Naive thymus-derived CD4-positive, alpha-beta T cell (primary cell): ENCODE measurements at places on chromosomes 7 and 10.

- no peak overlapping the region for H3K27ac ChIP-seq
- H3K27me3 ChIP-seq, result no peaks in the 10 kb centered on the region
- H3K4me1 ChIP-seq, result no peaks in the 10 kb centered on the region
- H3K4me3 ChIP-seq, result no peak overlapping the region
These were observed 69.9 kb upstream of the LRRC4 start for GRCh38 chr7:128100949-128101713.

DNA sequence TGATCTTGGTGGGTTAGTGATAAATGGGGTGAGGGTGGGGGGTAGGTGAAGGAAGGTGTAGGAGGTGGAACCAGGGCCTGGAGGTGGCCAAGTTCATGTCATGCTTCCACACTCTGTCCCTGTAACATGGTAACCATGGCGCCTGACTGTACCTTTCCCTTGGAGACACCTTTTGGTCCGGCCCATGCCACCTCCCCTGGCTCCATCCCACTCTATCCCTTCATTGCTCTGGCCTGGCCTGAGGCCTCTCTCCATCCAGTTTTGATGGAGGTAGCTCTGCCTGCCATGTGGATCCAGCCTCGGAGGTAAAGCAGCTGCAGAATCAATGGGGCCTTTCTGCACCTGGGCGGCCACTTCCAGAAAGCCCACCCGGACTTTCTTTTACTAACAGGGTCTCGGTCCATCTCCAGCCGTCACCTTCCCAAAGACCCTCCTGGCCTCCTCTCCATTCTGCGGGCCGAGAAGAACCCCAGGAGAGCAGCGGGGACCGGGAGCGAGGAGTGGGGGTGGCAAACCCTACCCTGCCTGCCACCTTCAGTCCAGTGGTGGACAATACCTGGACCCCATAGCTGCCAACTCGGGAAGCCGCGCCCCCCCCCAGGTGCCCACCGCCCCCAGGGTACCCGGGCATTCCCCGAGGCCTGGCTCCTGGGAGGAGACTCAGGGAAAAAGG is 504 bp upstream of the TRRAP start:
- peaks cover 3% of the 10 kb centered on the region for H3K36me3 ChIP-seq
- H3K4me1 ChIP-seq, result peaks cover 14% of the 10 kb centered on the region
- no peaks in the 10 kb centered on the region for H3K27me3 ChIP-seq

- H3K4me3 ChIP-seq, result no peak overlapping the region
- no peaks in the 10 kb centered on the region for H3K27me3 ChIP-seq
- no peaks in the 10 kb centered on the region for H3K36me3 ChIP-seq
- no peaks in the 10 kb centered on the region for H3K4me1 ChIP-seq
These were observed 137.3 kb downstream of the AGMO start for GRCh38 chr7:15424468-15424867.

GRCh38 chr10:32084185-32084851 is 28.1 kb upstream of the KIF5B start:
- H3K27me3 ChIP-seq, result no peaks in the 10 kb centered on the region
- DNase-seq, result no peak
- H3K4me1 ChIP-seq, result no peaks in the 10 kb centered on the region

GRCh38 chr7:143382791-143383641 is 1.9 kb downstream of the ZYX start:
- H3K27ac ChIP-seq, result peak overlapping the region; percentile 91
- DNase-seq, result no peak
- no peaks in the 10 kb centered on the region for H3K27me3 ChIP-seq
- peaks cover 56% of the 10 kb centered on the region for H3K4me1 ChIP-seq
- peaks cover 22% of the 10 kb centered on the region for H3K36me3 ChIP-seq
